ENCODE measurements at places on chromosomes 1 and 21. TPM values are rescaled to one million over a fixed set of nuclear protein-coding genes. Genes with fewer than 3 reads are reported as not detected.

The VHLL gene
- not detected for total RNA-seq

GRCh38 chr21:41873005-41873404 lies 6.1 kb downstream of the PRDM15 start:
- DNase-seq: no peak

The SYTL1 gene
- 103 TPM for total RNA-seq

The GUCA2A gene
- not detected for total RNA-seq

The TGFB2 gene
- not detected for total RNA-seq

GRCh38 chr1:6365047-6365446 lies 28.5 kb downstream of the ACOT7 start:
- DNase-seq: no peak

The TMEM52 gene
- not detected for total RNA-seq

The FAM167B gene
- 0.88 TPM for total RNA-seq

DNA sequence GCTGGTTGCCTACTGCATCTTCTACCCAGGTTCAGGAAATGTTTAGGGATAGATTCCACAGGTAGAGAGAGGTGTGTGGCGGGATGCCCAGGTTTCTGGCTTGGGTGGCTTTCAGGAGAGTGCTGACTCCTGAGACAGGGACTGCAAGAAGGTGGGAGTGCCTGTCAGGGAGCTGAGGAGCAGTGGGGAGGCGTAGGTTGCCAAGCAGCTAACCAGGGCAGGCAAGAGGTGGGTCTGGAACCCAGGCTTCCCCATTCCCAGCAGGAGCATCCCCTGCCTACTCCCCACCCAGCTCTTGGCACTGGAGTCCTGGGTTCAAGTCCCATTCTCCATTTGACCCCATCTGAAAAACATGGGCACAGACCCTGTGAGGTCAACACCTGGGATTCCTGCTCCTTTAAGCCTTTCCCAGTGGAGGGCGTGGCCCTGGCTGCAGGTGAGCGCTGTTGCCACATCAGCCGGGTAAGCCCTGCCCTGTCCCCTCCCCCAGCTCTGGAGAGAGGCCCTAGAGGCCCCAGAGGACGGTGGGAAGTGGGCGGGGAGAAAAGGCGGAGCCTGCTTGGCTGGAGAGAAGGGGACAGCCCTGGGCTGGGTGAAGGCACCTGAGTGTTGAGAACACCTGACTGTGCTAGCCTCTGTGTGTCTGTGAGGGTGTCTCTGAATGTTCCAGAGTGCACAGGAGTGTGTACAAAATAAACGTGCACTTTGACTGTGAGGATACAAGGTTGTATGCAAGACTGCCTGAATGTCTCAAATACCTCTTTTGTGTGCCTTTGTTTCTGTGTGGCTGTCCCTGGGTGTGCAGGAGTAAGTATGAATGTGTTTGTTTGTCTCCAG lies 14.0 kb upstream of the SYNC start:
- DNase-seq: peak; percentile 67

- DNase-seq: no peak
Observed at GRCh38 chr1:243528459-243529121, 272.7 kb downstream of the SDCCAG8 start.
